B cell (primary cell): ENCODE measurements at places on chromosomes 13 and 19.

GRCh38 chr13:43698758-43699157, 88.0 kb downstream of the ENOX1 start:
- no peak for DNase-seq
- H3K27me3 ChIP-seq, result no peaks in the 10 kb centered on the region
- no peaks in the 10 kb centered on the region for H3K36me3 ChIP-seq
- no peaks in the 10 kb centered on the region for H3K4me1 ChIP-seq

GRCh38 chr13:113121928-113122471, 599 bp upstream of the F10 start:
- no peaks in the 10 kb centered on the region for H3K27me3 ChIP-seq
- H3K36me3 ChIP-seq, result no peaks in the 10 kb centered on the region
- H3K4me3 ChIP-seq, result no peak overlapping the region

DNA sequence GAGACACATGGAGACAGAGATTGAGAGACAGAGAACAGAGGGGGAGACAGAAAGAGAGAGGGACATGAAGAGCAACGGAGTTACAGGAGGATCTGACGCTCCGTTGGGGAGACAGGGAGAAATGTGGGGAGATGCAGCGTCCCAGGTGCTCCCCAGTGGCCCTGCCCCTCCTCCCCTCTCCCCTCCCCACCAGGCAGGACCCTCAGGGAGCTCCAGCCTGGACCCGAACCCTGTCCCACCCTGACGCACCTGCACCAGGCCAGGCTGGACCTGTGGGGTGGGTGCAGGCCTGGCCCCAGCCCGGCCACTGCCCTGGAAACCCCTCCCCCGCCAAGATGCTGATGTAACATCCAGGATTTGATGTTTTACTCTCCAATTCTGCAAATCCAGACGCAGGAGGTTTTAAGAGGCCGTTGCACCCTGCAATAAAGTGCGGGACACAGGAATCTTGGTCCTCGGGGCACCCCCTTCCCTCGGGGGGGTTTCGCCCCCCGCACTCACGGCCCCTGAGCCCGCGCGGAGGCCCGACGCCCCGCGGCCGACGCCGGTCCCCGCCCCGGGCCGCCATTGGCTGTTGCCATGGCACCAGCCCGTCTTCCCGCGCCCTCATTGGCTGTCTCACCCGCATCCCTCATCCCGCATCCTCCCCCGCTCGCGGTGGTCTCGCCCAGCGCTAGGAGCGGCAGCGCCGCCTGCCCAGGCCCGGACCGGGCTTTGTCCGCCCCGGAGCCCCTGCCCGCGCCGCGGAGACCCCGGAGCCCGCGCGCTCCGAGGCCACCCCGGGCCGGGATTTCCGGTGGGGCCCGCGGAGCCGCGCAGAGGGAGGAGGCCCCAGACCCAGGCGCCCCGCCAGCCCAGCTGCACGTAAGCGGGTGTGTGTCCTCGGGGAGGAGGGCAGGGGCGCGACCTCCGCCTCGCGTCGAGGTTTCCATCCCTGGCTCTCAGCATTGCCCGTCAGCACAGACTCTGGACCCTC, at the start of gene APC2:
Gene APC2 (plus strand): TSS at position 655 of the 976 bp plus-strand sequence. CDS start 2,881 bp downstream, outside the sequence.
- H3K27me3 ChIP-seq, result peaks cover 82% of the 10 kb centered on the region
- no peaks in the 10 kb centered on the region for H3K36me3 ChIP-seq
- DNase-seq, result peak; percentile 55
- peaks cover 31% of the 10 kb centered on the region for H3K4me1 ChIP-seq
- no peak within 1 kb of the TSS for H3K4me3 ChIP-seq
- no peak within 1 kb of the TSS for H3K27ac ChIP-seq

DNA sequence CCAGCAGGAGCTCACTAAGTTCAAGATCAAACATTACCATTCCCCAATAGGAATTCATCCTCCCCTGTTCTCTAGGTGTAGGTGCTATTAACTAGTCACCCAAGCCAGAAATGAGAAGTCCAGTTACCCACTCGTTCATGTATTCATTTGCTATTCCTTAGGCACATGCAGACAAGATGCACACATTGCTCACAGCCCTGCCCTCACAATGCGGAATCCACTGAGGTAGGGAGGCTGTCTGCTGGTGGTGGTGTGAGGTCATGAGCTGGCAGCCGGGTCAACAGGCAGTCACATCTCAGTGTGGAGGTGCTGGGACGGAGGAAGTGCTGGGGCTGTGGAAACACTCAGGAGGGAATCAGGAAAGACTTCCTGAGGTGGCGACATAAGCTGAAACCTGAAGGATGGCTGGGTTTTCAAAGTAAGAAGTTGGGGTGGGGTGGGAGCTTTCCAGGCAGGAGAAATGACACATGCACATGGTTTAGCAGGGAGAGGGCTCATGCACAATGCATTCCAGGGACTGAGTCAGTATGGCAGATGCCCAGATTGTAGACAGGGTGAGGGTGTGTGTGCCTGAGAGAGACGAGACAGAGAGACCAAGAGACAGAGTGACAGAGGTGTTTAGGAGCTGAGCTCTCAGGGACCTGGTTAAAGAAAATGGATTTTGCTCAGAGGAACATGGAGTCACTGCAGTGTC, 117.6 kb downstream of the USP12 start:
- H3K27me3 ChIP-seq, result no peaks in the 10 kb centered on the region
- H3K4me1 ChIP-seq, result no peaks in the 10 kb centered on the region
- DNase-seq, result no peak
- no peak overlapping the region for H3K27ac ChIP-seq
- no peaks in the 10 kb centered on the region for H3K36me3 ChIP-seq
- H3K4me3 ChIP-seq, result no peak overlapping the region

DNA sequence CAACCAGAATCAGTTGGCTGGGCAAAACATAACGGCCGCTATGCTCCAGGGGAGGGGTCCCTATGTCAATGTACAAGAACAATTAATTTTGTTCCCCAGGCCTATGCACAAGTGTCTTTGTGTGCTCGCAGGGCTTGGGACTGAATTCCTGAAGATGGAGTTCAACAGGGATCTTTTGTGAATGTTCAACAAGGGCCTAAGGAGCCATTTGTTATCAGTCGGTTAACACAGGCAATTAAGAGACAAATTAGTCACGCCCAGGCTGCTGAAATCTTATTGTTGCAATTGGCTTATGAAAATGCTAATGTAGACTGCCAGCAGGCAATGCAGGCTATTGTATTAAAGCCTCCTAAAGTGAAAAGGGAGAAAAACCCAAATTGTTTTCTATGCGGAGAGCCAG, 117.5 kb downstream of the ZNF429 start:
- DNase-seq, result no peak
- H3K27ac ChIP-seq, result no peak overlapping the region
- no peaks in the 10 kb centered on the region for H3K27me3 ChIP-seq
- no peak overlapping the region for H3K4me3 ChIP-seq

- no peaks in the 10 kb centered on the region for H3K36me3 ChIP-seq
- no peak overlapping the region for H3K27ac ChIP-seq
- no peak for DNase-seq
These were observed 963.1 kb downstream of the EFNB2 start for GRCh38 chr13:105572401-105572800.

- peak overlapping the region; percentile 63 for H3K4me3 ChIP-seq
- no peaks in the 10 kb centered on the region for H3K36me3 ChIP-seq
- H3K27me3 ChIP-seq, result no peaks in the 10 kb centered on the region
- no peak overlapping the region for H3K27ac ChIP-seq
- DNase-seq, result peak; percentile 45
These were observed 629 bp upstream of the LRRC63 start for GRCh38 chr13:46211116-46211482.

- H3K4me1 ChIP-seq, result no peaks in the 10 kb centered on the region
- no peaks in the 10 kb centered on the region for H3K27me3 ChIP-seq
- no peak for DNase-seq
- H3K27ac ChIP-seq, result no peak overlapping the region
These were observed 421.0 kb upstream of the MIR17HG start for GRCh38 chr13:90926459-90926858.

DNA sequence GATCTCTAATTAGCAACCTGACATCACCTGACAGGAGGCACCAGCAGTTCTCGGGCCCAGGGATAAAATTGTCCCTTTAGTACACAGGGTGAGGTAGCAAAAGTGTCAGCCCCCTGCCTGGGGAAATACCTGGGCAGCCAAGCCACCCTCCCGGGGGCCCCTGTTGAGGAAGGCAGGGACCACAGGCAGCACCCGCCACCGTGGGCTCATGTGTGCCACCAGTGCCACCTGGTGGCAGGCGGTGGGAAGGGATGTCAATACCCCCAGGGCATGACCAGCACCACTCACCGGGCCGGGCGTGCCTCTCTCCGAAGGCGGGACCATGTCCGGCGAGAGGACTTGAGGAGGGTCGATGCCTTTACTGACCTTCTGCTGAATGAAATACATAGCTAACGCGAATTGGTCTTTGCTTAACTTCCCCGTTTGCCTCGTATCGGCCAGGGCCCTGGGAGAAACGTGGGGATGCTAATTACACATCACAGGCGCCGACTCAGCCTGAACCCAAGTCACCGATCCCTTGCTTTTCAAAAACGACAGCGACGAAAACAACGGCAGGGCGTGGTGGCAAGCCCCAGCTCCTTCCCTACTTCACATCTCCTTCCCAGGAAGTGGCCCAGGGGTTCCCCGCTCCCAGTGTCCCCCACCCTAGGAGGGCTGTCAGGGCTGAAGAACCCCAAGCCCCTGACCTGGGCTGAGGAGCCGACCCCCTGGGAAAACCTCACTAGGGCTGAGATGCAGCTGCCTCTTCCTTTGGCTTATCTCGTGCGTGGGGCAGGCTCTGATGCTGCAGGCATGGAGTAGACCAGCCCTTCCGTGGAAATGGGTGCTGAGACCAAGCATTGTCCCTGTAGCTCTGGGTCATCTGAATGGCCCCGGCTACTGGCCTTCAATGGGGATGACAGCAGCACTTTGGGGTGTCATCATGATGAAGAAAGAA, 53.8 kb downstream of the EPS15L1 start:
- no peaks in the 10 kb centered on the region for H3K27me3 ChIP-seq
- peaks cover 43% of the 10 kb centered on the region for H3K4me1 ChIP-seq
- DNase-seq, result peak; percentile 92
- H3K4me3 ChIP-seq, result peak overlapping the region; percentile 43
- H3K36me3 ChIP-seq, result no peaks in the 10 kb centered on the region

GRCh38 chr19:48921721-48922500, 11.6 kb upstream of the DHDH start:
- no peak overlapping the region for H3K27ac ChIP-seq
- no peak for DNase-seq
- H3K27me3 ChIP-seq, result no peaks in the 10 kb centered on the region
- H3K4me3 ChIP-seq, result no peak overlapping the region
- H3K36me3 ChIP-seq, result peaks cover 33% of the 10 kb centered on the region

DNA sequence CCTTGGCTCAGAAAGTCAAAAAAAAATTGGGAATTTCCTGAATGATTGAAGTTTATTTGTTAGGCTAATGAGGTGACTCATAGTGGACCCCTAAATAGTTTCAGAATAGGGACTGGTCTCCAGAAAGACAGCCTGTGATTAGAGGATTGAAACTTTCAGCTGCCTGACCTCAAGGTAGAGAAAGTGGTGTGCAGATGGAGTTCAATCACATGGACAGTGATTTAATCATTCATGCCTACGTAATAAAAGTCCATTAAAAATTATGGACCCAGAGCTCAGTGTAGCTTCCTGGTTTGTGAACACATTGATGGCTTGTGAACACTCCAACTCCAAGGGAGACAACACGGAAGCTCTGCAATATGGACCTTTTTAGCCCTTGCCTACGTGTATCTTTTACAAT, 533.2 kb upstream of the PCDH9 start:
- H3K27ac ChIP-seq, result no peak overlapping the region
- H3K4me1 ChIP-seq, result no peaks in the 10 kb centered on the region
- no peak overlapping the region for H3K4me3 ChIP-seq
- no peaks in the 10 kb centered on the region for H3K27me3 ChIP-seq
- no peak for DNase-seq

DNA sequence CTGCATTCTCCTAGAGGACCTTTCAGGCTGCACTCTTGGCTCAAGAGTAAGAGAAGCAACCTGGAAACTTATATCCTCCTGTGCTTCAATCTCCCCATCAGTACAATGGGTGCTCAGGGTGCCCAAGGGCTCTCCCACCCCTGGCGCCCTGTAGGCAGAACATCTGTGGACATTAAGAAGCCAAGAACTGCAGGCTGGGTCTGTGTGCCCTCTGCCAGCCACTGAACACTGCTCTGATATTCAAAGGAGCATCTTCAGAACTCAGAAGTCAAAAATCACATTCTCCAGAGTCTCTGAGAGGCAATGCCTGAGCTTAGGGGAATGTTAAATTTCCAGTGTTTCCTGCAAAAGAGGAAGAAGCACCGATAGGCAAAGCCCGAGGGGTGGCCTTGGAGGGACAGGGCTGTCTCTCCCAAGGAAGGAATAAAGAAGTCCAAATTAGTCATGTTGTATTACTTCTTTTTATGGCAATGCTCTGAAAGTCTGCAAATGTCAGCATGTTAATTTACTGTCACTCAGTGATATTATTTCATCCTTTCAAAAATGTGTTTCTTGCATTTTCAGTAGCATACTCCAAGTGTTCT, 88.1 kb downstream of the TSHZ3 start:
- no peak overlapping the region for H3K4me3 ChIP-seq
- no peak overlapping the region for H3K27ac ChIP-seq
- H3K4me1 ChIP-seq, result no peaks in the 10 kb centered on the region
- no peaks in the 10 kb centered on the region for H3K27me3 ChIP-seq
- DNase-seq, result no peak

- H3K27ac ChIP-seq, result no peak overlapping the region
- H3K4me1 ChIP-seq, result no peaks in the 10 kb centered on the region
- DNase-seq, result no peak
- H3K27me3 ChIP-seq, result no peaks in the 10 kb centered on the region
- H3K4me3 ChIP-seq, result no peak overlapping the region
- H3K36me3 ChIP-seq, result no peaks in the 10 kb centered on the region
These were observed 119.3 kb upstream of the GJB6 start for GRCh38 chr13:20351281-20352022.

GRCh38 chr19:10854350-10855089, 6.3 kb downstream of the C19orf38 start:
- DNase-seq, result no peak
- no peaks in the 10 kb centered on the region for H3K27me3 ChIP-seq
- no peak overlapping the region for H3K27ac ChIP-seq
- no peaks in the 10 kb centered on the region for H3K4me1 ChIP-seq

DNA sequence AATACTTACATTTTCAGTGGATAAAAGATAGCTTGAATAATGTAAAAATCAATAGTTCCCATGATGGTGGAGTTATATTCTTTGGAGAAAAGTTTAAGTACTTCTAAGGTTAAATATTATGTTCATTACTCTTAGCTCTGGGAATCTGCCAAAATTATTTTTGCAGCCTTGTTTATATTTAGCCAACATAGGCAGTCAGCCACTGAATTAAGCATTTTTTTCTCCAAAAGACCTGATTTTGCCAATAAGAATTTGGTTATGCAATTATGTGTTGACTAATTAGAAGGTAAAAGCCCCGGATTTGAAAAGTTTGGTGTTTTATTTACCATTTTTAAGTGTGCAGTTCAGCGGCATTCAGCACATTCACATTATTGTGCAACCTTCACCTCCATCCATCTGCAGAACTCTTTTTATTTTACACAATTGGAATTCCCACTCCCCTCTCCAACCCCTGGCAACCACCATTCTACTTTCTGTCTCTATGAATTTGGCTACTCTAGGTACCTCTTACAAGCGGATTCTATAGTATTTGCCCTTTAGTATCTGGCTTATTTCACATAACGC, 90.1 kb upstream of the C1QTNF9B start:
- no peaks in the 10 kb centered on the region for H3K4me1 ChIP-seq
- H3K4me3 ChIP-seq, result no peak overlapping the region
- H3K27ac ChIP-seq, result no peak overlapping the region
- DNase-seq, result no peak
- H3K27me3 ChIP-seq, result no peaks in the 10 kb centered on the region

- H3K27ac ChIP-seq, result no peak overlapping the region
- H3K36me3 ChIP-seq, result no peaks in the 10 kb centered on the region
- DNase-seq, result no peak
- no peaks in the 10 kb centered on the region for H3K27me3 ChIP-seq
These were observed 330.3 kb downstream of the TSHZ3 start for GRCh38 chr19:31018936-31019335.
